Left forelimb (tissue), 1 donor: ENCODE measurements at places on chromosomes 4 and X.

DNA sequence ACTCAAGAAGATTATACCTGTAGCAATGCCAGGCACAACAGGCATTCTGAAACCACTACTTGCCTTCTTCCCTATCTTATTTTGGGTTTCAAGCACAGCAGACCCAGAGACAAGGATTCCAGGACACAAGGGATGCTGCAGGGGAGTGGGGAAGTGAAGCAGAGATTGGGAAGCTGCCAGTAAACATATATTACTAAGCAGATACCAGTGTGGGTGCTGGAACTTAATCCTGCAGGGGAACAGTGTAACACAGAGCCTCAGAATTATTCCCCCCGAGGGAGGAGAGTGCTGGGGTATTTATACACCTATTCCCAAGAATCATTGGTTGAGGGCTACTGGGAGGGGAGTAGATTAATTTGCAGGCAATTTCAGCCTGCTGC is 33.3 kb upstream of the MAML3 start:
- no peak for DNase-seq

- no peak for DNase-seq
Observed at GRCh38 chr4:602559-602942, 22.8 kb upstream of the PDE6B start.

GRCh38 chr4:18442957-18443356 is 421.4 kb upstream of the LCORL start:
- no peak for DNase-seq

DNA sequence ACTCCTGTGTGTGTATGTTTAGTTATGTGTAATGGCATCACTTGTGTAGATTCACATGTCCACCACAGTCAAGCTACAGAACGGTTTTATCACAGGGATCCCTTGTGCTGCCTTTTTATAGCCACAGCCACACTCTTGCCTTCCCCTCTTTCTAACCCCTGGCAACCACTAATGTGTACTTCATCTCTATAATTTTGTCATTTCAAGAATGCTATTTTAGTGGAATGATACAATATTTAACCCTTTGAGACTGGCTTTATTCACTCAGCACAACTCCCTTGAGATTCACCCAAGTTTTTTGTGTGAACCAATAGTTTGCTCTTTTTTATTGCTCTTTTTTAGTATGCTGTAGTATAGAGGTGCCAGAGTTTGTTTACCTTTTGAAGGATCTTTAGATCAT is 112.1 kb downstream of the CDKL5 start:
- DNase-seq = no peak

- DNase-seq = no peak
Observed at GRCh38 chr4:139184129-139184528, 7.1 kb upstream of the ELF2 start.

DNA sequence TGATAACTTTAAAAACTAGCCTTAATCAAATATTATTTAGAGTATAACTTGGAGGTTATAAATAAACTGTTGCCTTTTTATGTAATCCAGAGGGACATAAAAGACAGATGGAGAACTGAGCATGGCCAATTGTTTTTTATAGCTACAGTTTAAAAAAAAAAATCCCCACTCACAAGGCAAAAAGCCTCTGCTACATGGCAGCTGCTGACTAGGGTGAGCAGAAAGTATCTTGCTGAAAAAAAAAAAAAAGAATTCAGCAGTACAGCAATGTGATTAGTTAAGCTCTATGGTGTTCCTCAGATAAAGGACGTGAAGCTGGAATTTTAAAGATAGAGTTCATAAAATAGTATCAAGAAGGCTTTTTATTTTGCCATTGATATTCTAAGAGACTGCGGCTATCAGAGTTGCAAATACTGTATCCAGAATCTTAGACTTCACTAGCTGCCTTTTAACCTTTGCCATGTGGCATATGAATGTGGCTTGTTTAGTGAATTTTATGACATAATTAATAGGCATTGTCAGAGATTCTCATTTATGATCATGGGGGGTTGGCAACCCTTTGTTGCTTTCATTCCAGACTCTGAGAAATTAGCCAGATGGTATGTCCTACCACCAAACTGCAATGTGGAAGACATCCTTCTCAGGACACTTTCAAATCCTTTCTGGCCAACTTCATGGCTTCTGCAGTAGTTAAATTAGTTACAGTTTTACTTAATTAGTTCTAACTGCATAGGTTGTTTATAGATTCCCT is 498.0 kb downstream of the STPG2 start:
- DNase-seq = no peak

DNA sequence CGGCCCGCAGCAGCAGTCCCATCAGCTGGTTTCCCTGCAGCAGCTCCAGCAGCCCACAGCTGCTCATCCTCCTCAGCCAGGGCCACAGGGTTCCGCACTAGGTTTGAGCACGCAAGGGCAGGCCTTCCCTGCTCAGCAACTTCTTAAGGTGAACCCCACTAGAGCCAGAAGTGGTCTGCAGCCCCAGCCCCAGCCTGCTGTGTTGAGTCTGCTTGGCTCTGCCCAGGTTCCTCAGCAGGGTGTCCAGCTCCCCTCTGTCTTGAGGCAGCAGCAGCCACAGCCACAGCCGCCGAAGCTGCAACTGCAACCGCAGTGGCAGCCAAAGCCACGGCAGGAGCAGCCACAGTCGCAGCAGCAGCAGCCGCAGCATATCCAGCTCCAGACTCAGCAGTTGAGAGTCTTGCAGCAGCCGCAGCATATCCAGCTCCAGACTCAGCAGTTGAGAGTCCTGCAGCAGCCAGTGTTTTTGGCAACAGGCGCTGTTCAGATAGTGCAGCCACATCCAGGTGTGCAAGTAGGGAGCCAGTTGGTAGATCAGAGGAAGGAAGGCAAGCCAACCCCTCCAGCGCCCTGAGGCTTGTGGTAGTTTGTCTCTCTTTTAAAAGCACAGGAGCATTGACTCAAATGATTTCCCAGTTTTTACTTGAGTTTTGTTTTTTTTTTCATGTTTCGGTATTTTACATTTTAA is 4.6 kb downstream of the SUPT20HL1 start:
- no peak for DNase-seq

- no peak for DNase-seq
Observed at GRCh38 chrX:137988470-137988869, 422.5 kb downstream of the ZIC3 start.

- no peak for DNase-seq
Observed at GRCh38 chrX:103685396-103685795, 1.1 kb downstream of the MORF4L2 start.

GRCh38 chr4:36692586-36692985 is 411.2 kb downstream of the DTHD1 start:
- no peak for DNase-seq

DNA sequence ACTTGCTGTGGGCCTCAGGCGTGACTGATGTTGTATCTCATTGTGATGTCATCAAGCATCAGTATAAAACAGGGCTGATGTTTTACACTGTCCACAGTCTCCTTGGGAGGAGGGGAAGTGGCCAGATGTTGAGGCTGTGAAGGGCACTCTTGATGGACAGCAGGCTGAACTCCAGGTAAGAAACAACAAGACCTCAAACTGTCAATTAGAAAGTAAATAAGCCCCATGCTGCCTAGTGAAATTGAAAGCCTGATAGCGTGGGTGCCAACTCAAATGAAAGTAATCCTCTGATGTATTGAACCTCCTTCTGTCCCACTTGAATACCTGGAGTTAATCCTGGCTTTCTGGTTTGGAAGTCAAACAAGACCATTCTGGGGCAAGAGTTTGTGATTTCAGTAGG is 19.7 kb downstream of the VSIG1 start:
- DNase-seq = no peak

- no peak for DNase-seq
Observed at GRCh38 chrX:9492901-9493300, 28.0 kb downstream of the TBL1X start.

GRCh38 chr4:26235500-26235899 is 85.3 kb upstream of the RBPJ start:
- no peak for DNase-seq

DNA sequence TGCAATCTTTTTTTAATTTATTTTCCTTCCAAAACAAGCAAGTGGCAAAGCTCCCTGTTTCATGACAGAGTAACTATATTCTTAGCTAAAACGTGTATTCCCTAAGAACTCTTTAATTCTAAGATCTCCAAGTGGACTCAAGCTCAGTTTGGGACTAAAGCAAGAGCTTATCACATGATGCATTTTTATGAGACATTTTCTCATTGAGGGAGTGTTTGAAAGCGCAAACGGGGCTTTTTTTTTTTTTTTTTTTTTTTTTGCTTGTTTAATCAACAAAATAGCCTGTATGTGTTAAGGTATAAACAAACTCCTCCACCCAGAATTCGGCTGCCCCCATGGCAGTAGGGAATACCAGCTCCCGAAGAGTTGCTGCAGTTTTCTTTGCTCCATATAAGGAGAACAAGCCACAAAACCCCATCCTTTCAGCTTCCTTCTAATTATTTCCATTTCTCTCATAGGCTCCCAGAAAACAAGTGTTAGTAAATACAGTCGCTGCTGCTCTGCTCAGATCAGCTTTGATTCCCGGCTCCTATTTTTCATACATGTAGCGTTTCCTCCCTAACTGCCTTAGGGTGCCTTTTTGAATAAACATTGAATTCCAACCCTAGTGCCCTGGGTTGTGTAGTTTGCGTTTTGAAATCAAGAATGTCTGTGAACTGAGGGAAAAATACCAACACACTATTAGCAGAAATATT is 669 bp upstream of the PPARGC1A start:
- no peak for DNase-seq

DNA sequence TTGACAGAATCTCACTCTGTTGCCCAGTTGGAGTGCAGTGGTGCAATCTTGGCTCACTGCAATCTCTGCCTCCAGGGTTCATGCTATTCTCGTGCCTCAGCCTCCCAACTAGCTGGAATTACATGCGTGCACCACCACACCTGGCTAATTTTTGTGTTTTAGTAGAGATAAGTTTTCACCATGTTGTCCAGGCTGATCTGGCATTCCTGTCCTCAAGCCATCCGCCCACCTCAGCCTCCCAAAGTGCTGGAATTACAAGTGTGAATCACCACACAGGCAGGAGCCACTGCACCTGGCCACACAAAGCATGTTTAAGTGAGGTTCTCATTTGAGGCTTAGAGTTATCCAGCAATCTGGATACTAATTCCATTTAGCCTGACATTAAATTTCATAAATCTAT is 180.9 kb upstream of the GRID2 start:
- no peak for DNase-seq

DNA sequence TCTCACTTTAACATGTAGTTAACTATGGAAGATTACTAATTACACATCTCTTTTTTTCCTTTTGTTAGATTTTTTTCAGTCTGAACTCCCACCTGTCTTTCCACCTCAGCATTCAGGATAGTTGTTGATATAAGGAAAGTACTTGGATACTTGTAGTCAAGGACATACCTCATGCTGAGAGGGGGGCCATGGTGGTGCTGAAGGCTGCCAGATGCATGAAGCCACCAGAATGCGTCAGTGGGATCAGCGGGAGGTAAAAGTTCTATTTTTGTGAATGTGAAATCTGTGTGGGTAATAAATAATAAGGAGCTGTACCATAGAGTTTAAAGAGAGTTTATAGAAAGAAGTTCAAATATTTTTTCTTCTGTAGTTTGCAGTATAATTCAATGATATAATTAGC is 13.1 kb upstream of the NDST4 start:
- no peak for DNase-seq

- no peak for DNase-seq
Observed at GRCh38 chr4:114226968-114227760, 247.7 kb upstream of the ARSJ start.

GRCh38 chr4:147311956-147312355 is 168.9 kb upstream of the EDNRA start:
- no peak for DNase-seq

- DNase-seq = no peak
Observed at GRCh38 chr4:24559889-24560288, 24.5 kb downstream of the DHX15 start.

GRCh38 chr4:112517067-112517634 is 1.2 kb upstream of the NEUROG2 start:
- no peak for DNase-seq
